ENCODE measurements at places on chromosomes 12 and 14.
A peak's percentile ranks its signal among the peaks of the same experiment; 100 is the strongest.

DNA sequence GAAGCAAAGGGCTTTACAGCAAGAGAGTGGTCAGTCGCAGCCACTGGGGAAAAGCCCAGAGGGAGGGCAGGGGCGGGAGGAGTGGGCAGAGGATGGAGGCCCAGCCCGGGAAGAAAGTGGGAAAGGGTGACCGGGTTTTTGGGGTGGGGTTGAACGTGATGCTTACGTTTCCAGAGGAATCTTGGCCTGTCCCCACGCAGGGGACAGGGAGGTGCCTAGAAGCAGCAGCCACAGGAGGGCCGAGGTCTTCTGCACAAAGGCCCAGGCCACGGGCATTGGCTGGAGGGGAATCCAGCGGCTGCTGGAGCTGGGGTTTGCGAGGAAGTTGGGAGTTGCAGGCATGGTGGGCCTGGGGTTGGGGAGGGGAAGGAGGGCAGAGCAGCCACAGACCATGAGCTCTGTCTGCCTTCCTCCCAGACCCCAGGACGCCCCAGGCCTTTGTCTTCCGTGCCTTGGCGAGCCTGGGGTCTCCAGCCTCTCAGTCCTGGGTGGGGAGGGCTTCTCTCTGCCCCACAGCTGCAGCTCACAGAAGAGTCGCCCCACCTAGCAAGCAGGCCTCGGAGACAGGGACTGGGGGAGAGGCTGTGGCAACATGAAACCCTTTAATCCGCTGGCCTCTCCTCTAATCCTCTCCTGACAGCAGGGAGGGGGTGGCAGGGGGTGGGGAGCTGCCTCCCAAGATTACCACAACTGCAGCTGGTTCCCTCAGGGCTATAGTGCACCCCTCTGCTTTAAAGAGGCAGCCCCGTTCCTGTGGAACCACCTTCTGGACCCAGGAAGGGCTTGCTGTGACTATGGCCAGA lies at the start of gene CACNA2D4:
Gene CACNA2D4, minus strand, starts transcription at position 572 of the 803 bp plus-strand sequence. Its CDS starts 179 bp downstream, at position 393.
- no peak for DNase-seq

GRCh38 chr14:91400696-91401095 lies 16.9 kb downstream of the CCDC88C start:
- DNase-seq: no peak

DNA sequence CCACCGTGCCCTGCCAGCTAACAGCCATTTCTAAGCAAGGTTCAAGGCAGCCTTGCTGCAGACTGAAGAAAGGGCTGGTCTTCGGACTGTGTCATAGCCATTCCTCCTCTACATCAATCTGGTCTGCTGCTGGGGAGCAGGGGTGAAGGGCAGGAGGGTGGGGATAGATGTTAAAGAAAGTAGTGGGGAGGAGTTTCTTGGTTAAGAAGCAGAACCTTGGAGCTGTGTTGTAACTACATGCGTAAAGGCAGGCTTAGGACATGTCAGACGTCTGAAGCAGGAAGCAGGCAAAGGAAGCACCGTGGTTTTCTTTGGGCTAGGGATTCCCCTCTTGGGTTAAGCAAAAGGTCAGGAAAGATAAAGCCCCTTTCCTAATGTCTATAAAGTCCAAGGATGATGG lies 18.1 kb upstream of the NEK9 start:
- DNase-seq: no peak

DNA sequence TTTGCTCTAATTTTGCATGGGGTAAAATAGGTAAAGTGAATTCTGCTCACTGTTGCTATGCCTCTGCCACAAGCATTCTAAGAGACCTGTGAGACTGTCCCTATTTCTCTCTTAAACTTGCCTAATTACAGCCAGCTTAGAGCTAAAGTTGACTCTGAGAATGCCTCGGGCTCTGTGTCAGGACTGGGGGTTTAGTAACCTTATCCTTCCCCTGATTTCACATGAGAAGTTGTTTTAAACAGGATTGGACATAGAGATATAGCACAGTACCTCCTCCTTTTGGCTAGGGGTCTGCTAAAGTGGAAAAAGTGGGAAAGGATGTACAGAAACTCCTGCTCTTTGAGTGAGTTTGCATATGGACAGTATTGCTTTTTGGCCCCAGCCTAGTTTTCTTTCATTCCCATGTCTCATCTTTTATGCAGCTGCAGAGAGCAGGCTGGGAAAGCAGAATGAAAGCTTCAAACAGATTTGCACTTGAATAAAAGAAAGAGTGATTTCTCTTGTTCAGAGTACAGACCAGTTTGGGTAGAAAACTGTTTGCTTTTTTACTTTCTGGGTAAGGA lies 122.0 kb downstream of the RAD51B start:
- no peak for DNase-seq

DNA sequence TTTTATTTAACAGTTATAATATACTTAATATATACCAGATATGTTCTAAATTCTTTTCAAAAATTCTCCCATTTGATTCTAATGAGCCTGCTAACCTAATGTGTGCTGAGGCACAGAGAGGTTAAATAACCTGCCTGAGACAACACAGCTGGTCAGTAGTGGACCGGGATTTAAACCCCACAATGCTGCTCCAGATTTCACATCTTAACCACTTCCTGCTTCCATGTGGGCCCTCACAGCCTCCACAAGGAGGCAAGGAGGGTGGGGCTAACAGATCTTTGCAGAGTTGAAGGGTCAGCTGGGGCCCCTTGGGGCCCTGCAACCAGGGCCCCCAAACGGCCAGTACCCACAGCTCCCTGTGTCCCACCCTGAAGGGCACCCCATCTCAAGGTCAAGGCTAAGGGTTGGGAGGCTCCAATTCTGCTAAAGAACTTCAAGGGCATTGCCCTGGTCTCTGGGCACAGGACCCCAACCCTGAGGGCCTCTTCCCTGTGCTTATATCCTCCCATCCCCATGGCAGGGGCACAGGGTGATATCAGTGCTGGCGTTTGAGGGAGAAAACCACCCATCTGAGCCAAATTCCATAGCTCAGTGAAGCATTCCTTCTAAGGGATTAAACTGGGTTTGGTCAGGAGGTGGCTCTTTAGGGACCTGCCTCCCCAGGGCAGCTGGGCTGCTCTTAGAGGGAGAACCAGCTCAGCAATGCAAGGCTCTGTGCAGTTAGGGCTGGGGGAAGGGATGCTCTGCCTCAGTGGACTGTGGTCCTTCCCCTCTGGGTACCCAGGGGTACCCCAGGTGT lies 2.2 kb downstream of the KRT80 start:
- DNase-seq: peak; percentile 74

DNA sequence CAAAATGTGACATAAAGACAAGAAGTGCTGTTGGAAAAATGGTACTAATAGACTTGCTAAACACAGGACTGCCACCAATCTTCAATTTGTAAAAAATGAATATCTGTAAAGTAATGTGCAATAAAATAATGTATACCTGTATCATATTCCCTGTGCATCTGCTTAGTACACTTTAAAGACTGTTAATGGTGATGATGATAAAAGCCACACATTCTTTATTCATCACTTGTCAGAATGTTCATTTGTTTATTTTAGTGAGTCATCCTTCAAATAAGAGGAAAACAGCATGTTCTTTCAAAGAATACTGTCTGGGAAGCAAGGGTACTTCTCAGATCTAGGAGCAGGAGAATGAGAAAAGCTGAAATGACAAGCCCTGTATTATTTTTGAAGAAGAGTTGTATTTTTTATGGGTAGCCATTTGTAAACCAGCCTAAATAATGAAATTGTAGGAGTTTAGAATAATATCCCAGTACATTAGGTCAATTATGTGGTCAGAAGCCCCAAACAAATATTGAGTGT lies 78.3 kb upstream of the PSMA6 start:
- DNase-seq: peak; percentile 26

DNA sequence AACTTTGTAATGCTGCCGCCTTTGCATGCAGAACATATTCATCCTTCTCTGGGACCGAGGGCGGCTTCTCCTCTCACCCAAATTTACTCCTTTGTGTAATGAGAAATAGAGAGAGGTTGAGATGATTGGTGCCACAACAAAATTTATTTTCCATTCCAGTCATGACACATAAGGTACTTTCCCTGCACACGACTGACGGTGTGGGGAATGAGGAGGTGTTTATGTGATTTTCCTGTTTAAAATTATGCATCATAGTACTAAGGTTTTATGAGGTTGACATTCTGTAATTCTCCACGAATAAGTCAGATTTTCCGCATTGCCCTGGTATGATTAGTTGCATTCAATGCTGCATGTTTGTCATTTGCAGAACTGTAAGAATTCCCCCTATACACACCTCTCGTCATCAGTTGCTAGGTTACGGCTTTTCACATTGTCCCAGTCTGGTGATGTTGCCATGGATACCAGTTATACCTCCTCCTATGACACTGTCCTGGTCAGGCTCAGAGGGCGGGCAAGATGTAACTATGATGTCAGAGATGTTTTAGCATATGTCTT lies 23.1 kb downstream of the BICDL1 start:
- peak; percentile 28 for DNase-seq

GRCh38 chr12:57600395-57600794 lies 4.2 kb upstream of the DTX3 start:
- DNase-seq: no peak

DNA sequence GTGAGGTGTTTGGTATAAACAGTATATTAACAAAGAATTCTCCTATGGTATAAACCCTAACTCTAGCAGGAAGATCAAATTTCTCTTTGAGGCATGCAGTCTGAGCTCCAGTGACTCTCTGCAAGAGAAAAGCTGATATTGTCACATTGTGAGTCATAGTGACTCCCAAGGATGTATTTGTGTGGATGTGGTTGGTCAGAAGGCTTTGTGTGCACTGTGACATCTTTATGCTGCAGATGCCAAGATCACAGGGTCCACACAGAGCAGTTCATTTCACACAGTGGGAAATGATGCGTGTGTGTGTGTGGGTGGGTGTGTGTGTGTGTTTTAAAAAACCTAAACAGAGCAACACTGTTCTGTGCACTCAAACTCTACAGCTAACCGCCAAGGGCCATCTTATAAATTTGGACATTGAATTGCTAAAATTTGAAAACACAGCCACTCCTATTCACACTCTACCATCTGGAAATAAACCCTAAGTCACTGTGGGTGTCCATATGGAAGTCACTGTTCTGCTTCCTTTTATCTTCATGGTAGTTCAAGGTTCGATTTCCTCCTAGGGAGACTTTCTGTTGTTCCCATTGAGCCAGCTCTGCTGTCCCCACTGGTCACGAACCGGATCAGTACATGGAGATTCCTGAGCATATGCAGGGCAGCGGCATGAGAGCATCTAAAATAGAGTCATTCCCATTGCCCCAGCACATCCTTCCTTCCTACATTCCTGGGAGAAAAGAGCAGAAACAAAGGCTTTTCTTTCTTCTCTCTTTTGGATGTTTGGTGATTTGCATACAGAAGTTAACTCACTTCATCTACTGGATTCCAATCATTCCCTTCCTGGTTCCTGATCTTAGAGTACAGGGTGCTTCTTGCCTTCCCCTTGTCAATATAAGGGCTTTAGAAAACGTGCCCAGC lies 727.6 kb downstream of the DIO2 start:
- DNase-seq: peak; percentile 74

- no peak for DNase-seq
Observed at GRCh38 chr12:2212971-2213869, 160.4 kb downstream of the CACNA1C start.

DNA sequence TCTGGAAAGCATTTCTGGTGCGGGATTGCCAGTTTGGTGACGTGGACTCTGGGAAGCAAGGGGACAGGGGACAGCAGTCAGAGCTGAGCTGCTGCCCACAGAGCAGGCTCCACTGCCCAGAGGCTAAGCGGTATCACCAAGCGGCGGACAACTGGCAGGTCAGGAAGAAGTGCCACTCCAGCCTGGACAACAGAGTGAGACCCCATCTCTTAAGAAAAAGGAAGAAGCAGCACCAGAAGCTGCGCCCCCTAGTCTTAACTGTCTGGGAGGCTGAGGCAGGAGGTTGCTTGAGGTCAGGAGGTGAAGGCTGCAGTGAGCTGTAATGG lies 31.8 kb upstream of the MMP17 start:
- DNase-seq: no peak

DNA sequence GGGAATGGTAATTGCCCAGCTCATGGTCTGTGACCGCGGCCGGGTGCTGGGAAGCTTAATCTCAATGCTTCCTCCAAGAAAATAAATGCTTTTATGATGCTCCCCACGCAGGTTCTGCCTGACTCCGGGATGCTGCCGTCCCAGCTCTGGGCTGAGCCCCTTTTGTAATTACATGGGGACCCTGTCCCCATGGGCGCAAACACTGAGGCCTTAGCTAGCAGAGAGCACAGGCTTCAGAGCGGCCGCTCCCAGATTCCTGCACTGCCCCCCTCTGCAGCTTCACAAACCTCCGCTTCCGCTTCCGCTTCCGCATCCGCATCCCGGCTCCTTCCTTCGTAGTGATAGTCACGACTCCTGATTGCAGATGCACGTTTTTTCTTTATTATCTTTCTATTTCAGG lies 129.5 kb downstream of the KIF26A start:
- no peak for DNase-seq

DNA sequence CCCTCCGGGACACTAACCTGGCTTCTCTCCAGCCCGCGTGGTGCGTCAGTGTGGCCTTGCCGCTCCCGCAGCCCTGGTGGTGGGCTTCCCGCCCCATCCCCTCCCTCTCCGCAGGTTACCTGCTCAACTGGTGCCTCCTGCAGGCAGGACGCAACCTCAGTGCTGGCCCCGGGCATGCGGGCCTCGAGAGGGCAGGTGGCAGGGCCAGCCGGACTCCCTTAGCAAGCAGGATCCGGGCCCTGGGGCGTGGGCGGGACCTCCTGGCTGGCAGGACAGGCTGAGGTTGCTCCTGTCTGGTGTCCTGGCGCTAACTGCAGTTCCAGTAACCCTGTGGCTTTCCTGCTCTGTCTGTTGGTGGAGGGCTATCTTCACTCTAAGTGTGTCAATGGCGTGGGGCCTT lies 8.6 kb upstream of the ADSS1 start:
- no peak for DNase-seq

DNA sequence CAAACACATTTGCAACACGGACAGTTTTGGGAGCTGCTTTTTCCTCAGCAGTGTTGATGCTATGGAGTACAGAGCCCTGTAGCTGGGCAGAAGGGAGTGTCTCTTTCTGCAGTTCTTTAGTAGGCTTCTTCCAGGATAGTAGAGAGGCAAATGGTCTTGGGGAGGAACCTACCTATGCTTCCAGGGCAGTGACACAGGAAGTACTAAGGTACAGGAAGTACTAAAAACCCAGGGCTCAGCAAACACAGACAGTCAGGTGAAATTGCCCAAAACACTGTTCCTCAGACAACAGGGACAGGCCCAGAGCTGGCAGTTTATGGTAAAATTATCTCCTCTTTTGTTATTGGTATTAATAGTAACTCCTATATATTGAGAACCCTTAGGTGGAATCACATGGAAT lies 217.6 kb downstream of the TTC8 start:
- DNase-seq: no peak
